ENCODE measurements at places on chromosomes 6 and 20. TPM values are rescaled to one million over a fixed set of nuclear protein-coding genes. Genes with fewer than 3 reads are reported as not detected.

CRNKL1 gene
- 16.6 TPM for polyA plus RNA-seq

OPRM1 gene
- not detected for polyA plus RNA-seq

TAAR1 gene
- polyA plus RNA-seq = not detected

ZBTB12 gene
- polyA plus RNA-seq = not detected

TRIM15 gene
- not detected for polyA plus RNA-seq

SPAG4 gene
- 20.9 TPM for polyA plus RNA-seq

BFSP1 gene
- 0.25 TPM for polyA plus RNA-seq

TNFRSF6B gene
- 17.4 TPM for polyA plus RNA-seq

GINS1 gene
- 4.4 TPM for polyA plus RNA-seq

LY6G6F gene
- polyA plus RNA-seq = not detected

IYD gene
- not detected for polyA plus RNA-seq

ZNF184 gene
- polyA plus RNA-seq = 3.8 TPM

COL9A1 gene
- not detected for polyA plus RNA-seq

TRAPPC3L gene
- 0.30 TPM for polyA plus RNA-seq

EYA2 gene
- polyA plus RNA-seq = 0.14 TPM

VSX1 gene
- not detected for polyA plus RNA-seq

GABBR1 gene
- polyA plus RNA-seq = 6.1 TPM

LKAAEAR1 gene
- polyA plus RNA-seq = 0.59 TPM

RIPPLY2 gene
- polyA plus RNA-seq = not detected

XKR7 gene
- not detected for polyA plus RNA-seq

HDGFL1 gene
- not detected for polyA plus RNA-seq

PEX3 gene
- polyA plus RNA-seq = 32.8 TPM

GJA1 gene
- 68.1 TPM for polyA plus RNA-seq

EMILIN3 gene
- 0.11 TPM for polyA plus RNA-seq

TMEM151B gene
- polyA plus RNA-seq = not detected

DLK2 gene
- 0.66 TPM for polyA plus RNA-seq

COL9A3 gene
- polyA plus RNA-seq = 0.25 TPM

TBXT gene
- not detected for polyA plus RNA-seq

MUCL3 gene
- polyA plus RNA-seq = not detected

Data from GM23248 (cell line).